ENCODE measurements at places on chromosomes 7 and 10.

DNA sequence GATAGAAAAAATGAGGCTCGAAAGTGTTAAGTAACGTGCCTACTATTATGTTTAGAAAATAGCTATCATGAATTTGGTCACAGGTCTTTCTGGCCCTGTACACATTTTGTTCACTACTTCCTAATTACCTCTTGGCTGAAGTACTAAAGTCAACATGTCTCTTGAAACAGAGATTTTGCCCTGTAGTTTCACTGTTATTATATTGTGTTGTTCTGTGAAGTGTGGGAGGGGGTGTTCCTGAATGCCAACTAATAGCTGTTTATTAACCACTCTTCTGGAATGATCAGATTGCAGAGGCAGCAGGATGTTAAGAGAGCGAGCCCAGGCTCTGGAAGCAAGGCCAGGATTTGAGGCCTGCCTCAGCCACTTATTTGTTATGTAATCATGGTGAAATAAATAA lies 72.1 kb downstream of the RNF133 start:
- no peak for DNase-seq

- DNase-seq, result no peak
Measured at GRCh38 chr10:52814506-52814905, 41.9 kb upstream of the MBL2 start.

DNA sequence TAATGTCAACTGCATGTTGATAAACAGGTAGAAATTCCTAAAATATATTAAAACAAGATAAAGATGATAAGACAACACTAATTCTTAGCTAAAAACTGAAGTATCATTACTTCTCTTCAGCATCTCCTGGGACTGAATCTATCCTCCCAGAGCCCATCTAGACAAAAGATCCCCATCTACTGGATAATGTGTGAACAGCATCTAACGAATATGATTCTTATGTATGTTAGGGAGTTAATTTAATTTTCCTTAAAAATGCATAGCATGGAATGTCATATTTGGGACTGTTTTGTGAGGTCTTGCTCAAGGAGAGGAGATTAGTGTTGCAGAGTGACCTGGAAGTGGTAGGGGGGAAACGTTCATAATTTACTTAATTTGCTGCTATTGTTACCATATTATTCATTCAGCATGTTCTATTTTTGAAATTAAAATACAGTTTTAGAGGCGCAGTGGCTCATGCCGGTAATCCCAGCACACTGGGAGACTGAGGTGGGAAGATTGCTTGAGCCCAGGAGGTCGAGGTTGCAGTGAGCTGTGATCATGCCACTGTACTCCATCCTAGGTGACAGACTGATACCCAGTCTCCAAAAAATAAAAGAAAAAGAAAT lies 305.1 kb upstream of the CSTF2T start:
- DNase-seq, result no peak

DNA sequence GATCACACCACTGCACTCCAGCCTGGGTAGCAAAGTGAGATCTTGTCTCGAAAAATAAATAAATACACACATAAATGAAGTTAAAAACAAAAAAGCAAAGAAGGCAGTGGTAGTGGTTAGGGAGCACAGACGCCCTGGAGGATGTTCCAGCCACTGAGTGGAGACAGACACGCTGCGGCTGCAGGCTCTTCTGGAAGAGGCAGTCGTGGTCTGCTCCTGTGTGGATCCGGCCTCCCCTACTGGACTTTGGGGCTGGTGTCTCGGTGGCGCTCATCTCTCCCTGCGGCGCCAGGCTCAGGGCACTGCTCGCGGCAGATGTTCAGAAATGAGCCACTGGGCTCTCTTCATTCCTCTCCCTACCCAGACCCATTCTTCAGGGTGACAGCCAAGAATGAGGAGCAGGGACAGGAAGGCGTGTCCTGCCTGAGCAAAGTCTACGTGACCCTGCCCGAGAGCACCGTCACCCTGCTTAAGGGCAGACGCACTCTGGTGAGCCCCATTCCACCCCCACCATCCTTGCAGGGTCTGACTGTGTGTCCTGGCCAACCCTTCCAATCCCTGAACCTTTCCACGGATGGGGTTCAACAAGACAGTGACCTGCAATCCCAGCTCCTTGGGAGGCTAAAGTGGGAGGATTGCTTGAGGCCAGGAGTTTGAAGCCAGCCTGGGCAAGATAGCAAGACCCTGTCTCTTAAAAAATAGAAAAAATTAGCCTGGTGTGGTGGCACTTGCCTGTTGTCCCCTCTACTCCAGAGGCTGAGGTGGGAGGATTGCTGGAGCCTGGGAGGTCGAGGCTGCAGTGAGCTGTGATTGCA lies 26.2 kb downstream of the ZAN start:
- no peak for DNase-seq

DNA sequence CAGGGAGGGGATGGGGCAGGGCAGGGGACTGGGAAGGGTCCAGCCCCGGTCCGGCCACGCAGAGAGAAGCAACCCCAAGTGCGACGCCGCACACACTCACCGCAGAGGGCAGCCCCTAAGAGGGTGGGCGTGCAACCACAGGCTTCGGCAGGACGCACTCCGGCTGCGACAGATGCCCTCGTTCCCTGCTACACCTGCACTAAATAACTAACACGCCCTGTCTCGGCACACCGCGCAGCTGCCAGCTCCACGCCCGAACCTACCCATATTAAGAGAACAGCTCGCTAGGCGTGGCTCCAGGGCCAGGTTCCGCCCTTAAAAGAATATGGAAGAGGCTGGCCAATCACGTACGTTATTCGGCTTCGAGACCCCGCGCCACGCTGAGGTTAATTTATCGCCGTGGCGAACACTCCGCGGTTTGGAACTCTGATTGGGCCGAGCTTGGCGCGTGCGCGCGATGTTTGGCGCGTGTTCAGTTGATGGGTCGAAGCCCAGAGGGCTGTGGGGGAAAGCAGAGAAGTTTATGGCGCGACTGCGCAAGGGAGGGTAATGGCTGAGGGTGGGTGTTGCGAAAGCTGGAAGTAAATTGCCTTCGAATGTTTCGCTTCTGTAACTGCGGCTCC lies 91.1 kb downstream of the OR13A1 start:
- no peak for DNase-seq

DNA sequence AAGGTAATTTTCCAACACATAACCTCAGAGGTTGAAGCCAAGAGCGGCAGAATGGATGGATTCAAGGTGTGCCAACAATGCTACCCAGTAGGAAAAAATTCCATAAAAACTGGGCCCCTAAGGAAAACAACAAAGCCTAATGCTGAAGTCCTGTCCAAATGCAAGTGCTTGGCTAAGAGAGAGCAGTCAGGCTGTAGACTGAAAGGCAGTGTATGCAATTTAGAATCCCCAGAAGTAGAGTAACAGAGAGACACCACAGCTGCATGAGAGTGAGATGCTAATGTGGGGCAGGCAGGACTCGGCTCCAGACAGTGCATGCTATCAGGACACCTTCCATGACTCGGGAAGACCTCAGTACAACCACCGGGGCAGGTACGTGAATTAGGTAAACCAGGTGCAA lies 124.5 kb downstream of the ZFAND4 start:
- no peak for DNase-seq

DNA sequence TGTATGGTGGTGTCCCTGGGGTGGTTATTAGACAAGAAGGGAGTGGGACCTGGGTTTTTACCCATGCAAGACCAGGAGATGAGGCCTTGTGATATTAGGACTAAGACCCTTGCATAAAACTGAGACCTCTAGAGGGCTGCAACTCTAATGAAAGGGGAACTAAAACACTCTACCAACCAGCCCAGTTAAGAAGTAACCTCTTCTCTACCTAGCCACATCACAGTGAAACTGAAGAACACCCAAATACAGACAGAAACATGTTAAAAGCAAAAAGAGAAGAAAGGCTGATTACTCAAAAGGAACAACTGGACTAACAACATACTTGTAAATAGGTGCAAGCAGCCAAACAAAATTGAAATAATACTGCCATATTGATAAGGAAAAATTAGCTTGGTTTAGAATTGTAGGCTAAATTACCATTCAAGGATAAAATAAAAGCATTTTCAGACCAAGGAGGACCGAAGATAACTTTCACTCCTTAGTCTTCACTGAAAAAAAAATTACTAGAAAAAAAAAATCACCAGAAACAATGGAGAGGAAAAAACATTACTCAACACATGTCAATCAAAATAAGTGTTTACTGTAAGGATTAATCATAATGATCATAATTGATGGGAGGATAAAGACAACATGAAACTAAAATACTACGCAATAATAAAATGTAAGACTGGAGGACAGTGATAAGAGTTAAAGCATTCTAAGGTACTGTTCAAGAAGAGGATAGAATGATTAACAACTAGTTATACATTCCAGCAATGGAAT lies 27.6 kb downstream of the ERLIN1 start:
- DNase-seq, result no peak

DNA sequence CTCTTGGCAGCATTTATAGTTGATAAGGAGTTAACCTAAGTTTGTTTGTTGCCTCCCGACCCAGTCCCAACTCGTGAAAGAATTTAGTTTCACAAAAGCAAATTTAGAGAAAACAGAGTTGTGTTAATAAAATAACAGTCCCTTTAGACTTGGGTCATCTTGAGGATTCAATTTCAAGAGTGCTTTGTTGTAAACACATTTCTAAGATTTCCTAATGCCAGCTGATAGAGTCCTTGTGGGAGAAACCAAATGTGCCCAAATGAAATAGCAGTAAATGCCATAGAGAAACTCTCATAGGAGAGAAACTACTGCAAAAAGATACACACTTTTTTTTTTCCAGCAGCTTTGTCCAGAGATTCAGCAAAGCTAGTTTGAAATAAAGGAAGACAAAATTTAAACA lies 211.3 kb upstream of the BMPER start:
- DNase-seq, result no peak

- DNase-seq, result no peak
Measured at GRCh38 chr7:106415433-106415832, 130.7 kb upstream of the NAMPT start.

DNA sequence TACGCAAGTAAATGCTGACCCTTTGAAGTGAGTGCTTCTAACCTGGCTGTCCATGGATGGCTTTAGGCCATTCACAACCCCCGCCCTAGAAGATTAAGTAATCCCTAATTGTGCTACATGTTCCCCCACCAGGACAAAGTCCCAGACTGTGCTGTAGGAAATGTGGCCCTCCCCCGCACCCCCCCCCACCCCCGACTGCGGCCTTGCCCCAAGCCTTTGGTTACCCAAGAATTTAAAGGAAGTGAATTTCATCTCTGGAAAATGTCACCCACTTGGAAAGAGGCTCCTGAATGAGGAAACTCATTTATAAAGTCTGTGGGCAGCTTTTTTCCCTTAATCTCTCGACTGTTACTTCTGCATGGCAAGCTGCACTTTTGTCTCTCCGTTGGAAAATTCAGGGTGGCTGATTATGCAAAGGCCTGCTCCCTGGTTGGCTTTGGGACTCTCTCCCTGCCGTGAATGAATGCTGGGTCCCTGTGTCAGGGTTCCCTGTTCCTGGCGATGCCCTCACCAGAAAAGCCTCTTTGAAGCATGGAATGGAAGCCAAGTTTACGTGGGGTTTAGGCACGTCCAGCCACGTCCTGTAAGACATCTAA lies 31.4 kb upstream of the AQP1 start:
- DNase-seq, result no peak

DNA sequence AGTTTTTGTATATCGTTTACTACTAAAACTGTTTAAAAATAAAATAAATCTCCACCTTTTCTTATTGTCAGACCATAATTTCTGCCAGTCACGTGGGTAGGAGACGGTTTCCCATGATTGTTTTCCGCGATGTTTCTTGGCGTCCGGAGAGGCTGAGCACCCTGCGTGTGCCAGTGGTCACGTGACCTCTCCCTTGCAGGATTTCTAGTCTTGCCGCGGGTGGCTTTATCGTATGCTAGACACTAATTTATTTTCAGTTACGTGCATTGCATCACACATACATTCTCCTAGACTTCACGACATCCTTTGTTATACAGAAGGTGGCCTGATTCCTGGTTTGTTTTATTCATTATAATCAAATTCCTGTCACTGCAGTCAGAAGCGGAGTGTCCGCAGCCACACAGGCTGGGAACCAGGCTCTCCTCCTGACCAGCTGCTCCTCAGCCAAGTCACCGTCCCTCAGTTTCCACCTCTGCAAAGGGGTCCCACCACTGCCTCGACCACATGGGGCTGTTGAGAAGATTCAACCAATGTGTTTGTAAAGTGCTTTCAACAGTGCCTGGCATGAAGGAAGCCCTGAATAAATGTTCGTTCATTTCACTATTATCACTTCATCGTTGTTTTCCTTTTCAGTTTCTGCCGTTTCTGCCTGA lies 203.2 kb upstream of the PPP2R2D start:
- DNase-seq, result no peak

All from effector CD8-positive, alpha-beta T cell (primary cell).